Caco-2 (cell line): ENCODE measurements at places on chromosomes 11 and 22. TPM values are rescaled to one million over a fixed set of nuclear protein-coding genes. Genes with fewer than 3 reads are reported as not detected.

SCGB1C1 gene
- total RNA-seq = not detected in 2 replicates

DNA sequence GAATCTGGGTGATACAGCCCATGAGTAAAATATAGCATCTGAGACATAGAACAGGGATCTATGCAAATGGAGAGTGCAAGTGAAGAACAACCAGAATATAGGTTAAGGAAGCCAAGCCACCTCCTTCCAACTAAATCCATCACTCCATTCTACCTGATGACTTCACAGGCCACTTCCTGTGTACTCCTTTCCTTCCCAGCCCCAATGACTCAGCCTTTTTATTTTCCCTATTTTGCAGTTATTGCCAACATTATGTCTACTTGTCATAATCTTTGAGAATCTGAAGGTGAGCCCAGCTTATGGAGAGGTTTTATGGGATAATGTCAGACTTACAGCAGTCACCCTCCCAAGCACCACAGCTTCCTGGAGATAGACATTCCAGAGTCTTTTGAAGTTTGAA, 1.4 kb upstream of the OR52M1 start:
- H3K4me3 ChIP-seq = no peak overlapping the region
- no peaks in the 10 kb centered on the region for H3K36me3 ChIP-seq
- peaks cover 13% of the 10 kb centered on the region for H3K4me1 ChIP-seq

SCGB1A1 gene
- total RNA-seq = not detected in 2 replicates

SYT12 gene
- total RNA-seq = 0.23 and 0.82 TPM in 2 replicates

HEPACAM gene
- total RNA-seq = 0.11 TPM in 1 of 2 replicates, not detected in the other

VPREB1 gene
- not detected in 2 replicates for total RNA-seq

PTGDR2 gene
- total RNA-seq = 0.09 and 0.19 TPM in 2 replicates

DNA sequence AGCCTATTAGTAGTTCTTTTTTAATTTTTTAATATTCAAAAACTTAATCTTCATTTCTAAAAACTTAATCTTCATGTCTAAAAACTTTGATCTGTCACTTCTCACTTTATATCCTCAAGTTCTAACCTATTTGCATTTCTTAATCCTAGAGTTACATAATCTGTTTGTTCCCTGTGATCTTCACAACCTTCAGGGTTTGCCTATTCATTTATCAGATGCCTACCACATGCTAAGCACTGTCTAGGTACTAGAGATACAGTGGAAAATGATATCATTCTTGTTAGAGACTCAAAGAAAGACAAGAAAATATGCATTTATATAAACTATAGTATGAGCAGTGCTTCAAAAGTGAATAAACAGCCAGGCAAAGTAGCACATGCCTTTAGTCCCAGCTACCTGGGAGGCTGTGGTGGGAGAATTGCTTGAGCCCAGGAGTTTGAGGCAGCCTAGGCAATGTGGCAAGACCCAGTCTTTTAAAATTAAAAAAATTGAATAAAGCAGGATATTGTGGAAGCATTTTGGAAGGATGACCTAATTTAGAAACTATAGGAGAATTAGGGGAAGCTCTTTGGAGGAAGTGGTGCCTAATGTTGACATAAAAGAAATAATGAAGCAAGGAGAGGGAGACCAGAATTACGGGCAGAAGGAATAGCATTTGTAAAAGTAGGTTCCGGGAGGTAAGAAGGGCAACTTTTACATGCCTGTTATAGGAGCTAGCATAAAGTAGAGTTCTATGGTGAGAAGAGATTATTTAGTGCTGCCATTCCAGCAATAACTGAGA, 54.4 kb upstream of the GRK2 start:
- H3K4me1 ChIP-seq = no peaks in the 10 kb centered on the region
- H3K27ac ChIP-seq = no peak overlapping the region
- H3K36me3 ChIP-seq = peaks cover 12% of the 10 kb centered on the region

GRCh38 chr22:50699756-50700386, 27.2 kb downstream of the SHANK3 start:
- DNase-seq = peak; percentile 24
- no peak overlapping the region for H3K27ac ChIP-seq
- peaks cover 4% of the 10 kb centered on the region; the same call in 1 of the 2 replicates for H3K4me1 ChIP-seq
- no peak overlapping the region for H3K4me3 ChIP-seq

SMTNL1 gene
- 0.18 TPM in 1 of 2 replicates, not detected in the other for total RNA-seq

OR52A1 gene
- not detected in 2 replicates for total RNA-seq

DNA sequence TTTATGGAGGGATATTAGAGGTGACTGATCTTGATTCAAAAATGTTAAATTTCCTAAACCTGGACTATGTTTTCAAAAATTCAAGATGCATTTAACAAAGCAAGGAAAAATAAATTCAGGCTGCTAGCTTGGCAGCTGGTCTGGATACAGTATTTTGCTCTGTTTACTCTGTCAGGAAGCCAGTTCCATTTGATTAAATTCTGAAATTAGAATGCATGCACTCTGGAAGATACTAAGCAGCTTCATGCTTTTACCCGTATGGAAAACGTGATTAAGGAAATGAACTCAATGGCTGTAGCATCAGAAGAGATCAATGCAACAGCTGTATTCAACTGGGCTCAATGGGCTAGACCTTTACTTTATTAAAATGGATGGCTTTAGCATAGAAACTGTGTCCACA, 14.2 kb downstream of the C11orf71 start:
- H3K36me3 ChIP-seq = no peaks in the 10 kb centered on the region
- H3K4me1 ChIP-seq = no peaks in the 10 kb centered on the region
- H3K4me3 ChIP-seq = no peak overlapping the region
- no peaks in the 10 kb centered on the region for H3K27me3 ChIP-seq
- no peak overlapping the region for H3K27ac ChIP-seq

FJX1 gene
- total RNA-seq = 12.0 and 14.4 TPM in 2 replicates

GRCh38 chr22:38618258-38618657, 37.9 kb downstream of the FAM227A start:
- DNase-seq = no peak
- no peak overlapping the region for H3K27ac ChIP-seq
- no peak overlapping the region for H3K4me3 ChIP-seq

- H3K4me1 ChIP-seq = no peaks in the 10 kb centered on the region
- no peak overlapping the region for H3K27ac ChIP-seq
- H3K27me3 ChIP-seq = no peaks in the 10 kb centered on the region
- H3K36me3 ChIP-seq = no peaks in the 10 kb centered on the region
- DNase-seq = no peak
Observed at GRCh38 chr11:41309111-41309522, 150.3 kb downstream of the LRRC4C start.
